ENCODE measurements at places on chromosomes 11 and 22. TPM values are rescaled to one million over a fixed set of nuclear protein-coding genes. Genes with fewer than 3 reads are reported as not detected.
A peak's percentile ranks its signal among the peaks of the same experiment; 100 is the strongest.

- DNase-seq, result no peak
Measured at GRCh38 chr11:13261591-13262061, 16.0 kb upstream of the BMAL1 start.

- DNase-seq, result no peak
Measured at GRCh38 chr11:119365071-119365591, 16.4 kb downstream of the USP2 start.

Gene FOLR2
- not detected for total RNA-seq

DNA sequence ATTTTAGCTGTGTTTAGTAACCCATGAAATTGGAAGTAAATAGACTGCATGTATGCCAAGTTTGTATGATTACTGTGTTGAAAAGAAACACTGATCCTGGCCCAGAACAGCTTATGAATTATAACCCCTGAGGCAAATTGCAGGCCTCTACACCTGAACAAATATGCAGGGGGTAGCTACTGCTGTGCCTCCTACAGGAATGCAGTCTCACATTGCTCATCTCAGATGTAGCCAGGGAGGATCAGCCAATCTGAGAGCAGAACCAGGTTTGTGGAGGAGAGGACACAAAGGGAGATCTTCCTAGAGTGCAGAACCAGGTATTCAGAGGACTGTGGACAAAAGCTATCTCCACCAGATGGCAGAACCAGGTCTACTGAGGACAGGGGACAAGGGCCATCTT lies 442.2 kb upstream of the DDI1 start:
- no peak for DNase-seq

DNA sequence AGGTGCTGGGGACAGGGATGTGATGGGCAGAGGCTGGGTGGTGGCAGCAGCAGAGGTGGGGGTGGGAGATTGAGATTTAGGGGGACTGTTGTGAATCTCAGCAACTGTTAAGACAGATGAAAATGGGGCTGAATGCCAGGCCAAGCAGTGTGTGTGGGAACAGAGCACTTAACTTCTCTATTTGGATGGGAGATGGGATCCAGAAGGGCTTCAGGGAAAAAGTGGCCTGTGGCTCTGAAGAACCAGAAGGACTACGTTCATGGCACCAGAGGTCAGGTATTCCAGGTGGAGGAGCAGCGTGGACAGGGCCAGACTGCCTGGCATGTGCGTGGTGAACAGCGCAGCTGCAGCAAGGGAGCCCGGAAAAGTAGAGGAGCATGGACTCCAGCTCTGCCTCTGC lies 82.6 kb upstream of the SYT13 start:
- DNase-seq, result no peak

GRCh38 chr22:50633086-50633485 lies 5.1 kb upstream of the ARSA start:
- no peak for DNase-seq

GRCh38 chr11:9030601-9031000 lies 26.8 kb upstream of the NRIP3 start:
- no peak for DNase-seq

GRCh38 chr11:96188243-96189006 lies 154.6 kb downstream of the MAML2 start:
- no peak for DNase-seq

Gene SGSM1
- 4.1 TPM for total RNA-seq

- peak; percentile 54 for DNase-seq
Measured at GRCh38 chr11:101127197-101127698, 2.4 kb downstream of the PGR start.

DNA sequence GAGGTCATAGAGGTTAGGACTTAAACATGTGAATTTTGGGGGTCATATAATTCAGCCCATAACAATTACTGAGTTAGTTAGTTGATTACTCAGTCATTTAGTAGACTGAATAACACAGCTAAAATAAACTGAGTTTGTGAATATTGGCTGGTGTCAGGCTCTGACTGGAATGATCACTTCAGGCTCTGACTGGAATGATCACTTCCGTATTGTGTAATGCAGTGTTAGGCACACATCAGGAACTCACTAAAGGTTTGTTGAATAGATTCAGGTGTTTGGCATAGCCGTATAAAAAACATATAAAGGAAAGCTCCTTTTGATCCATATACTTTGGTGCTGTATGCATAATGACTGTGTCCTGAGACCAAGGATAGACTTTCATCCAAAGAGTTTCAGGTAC lies 610.5 kb downstream of the INSC start:
- no peak for DNase-seq

- DNase-seq, result no peak
Measured at GRCh38 chr11:62921201-62921572, at the start of gene CHRM1. Gene CHRM1, minus strand, starts transcription at chr11:62921363. Its CDS starts 10,263 bp downstream, at chr11:62911100.

- no peak for DNase-seq
Measured at GRCh38 chr11:77106759-77107158, 4.1 kb downstream of the OMP start.

GRCh38 chr11:133660202-133660568 lies 127.9 kb upstream of the OPCML start:
- DNase-seq, result no peak

Gene MPEG1
- total RNA-seq, result 0.05 TPM

Gene MADD
- total RNA-seq, result 39.4 TPM

DNA sequence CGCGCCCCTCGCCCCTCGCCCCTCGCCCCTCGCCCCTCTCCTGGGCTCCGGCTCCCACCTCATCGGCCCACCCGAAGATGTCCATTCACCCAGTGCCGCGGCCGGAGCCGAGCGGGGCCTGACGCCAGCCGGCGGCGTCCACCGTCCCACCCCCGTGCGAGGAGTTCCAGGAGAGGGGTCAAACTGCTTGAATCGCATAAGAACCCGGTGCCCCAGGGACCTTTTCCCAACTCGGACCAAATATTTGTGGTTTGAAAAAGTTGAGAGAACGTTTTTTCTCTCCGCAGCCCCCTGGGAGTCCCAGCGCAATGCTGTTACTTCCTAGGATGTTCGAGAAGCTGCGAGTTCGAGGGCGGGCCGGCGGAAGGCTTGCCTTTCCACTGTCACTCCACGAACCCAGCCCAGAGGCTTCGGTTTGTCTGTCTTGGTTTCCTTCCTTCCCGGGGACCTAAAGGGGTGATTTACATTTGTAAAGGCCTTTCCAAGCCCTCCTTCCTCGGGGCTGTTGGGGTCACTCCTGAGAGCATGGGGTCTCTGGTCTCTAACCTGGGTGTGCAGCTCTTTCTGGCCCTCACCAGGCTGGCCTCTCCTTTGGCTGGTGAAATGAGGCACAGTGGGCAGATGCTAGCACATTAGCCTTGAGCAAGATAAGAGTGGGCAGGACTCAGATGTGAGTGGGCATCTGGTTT lies 38.0 kb downstream of the ETS1 start:
- DNase-seq, result peak; percentile 22

DNA sequence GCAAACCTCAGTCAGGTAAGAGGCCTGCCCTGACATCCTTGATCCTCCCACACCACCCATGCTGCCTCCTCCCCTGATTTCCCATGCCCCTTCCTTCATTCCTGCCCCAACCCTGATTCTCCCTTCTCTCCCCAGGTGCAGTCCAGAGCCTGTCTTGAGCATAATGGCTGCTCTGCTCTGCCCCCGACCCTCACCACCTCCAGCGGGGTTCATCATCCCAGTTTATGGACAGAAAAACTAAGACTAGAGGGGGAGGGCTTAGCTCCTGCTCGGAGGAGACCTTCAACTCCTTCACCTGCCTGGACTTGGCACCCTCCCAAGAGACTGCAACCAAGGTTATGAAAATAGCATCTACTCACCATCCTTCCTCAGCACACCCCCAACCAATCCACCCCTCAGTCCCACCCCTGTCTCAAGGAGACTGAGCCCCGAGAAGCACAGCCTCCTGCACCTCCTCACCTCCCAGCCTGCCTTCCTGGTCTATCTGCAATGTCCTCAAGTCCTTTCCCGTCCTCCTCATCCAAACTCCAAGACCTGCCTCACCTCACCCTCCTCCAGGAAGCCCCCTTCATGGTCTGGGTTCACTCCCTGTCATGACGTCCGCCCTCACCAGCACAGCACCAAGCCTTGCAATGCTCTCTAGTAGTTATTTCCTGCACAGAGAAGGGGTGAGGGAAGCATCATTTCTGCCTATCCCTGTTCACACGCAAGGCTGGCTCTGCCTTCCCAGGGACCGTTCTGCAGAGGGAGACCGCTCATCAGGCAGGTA lies 103.1 kb downstream of the PDE2A start:
- DNase-seq, result no peak

DNA sequence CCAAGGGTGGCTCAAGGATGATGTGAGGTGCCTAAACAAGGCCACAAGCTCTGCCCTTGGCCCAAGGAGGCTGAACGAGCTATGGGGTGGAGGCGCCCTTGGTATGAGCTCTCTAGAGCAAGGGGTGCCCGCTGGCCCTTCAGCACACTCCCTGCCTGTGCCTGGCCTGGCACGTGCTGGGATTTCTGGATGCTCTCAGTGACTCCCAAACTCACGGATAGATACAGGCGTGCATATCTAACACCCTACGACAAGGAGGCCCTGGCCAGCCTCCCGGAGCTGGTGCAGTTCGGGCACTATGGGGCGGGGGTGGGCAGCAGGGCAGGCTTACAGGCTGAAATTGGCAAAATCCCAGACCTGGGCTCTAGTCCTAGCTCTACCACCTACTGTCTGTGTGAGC lies 30.6 kb downstream of the SCUBE1 start:
- DNase-seq, result no peak

GRCh38 chr22:36860821-36861659 lies at the start of gene NCF4:
Gene NCF4, plus strand, starts transcription at chr22:36861006. Its CDS starts 166 bp downstream, at chr22:36861172.
- no peak for DNase-seq

GRCh38 chr11:129333873-129334272 lies 41.8 kb upstream of the BARX2 start:
- no peak for DNase-seq

GRCh38 chr11:12528487-12528886 lies 145.7 kb upstream of the TEAD1 start:
- no peak for DNase-seq

GRCh38 chr11:83282084-83282716 lies 4.0 kb downstream of the CCDC90B start:
- DNase-seq, result no peak

- DNase-seq, result no peak
Measured at GRCh38 chr11:116162086-116162885, 610.5 kb downstream of the BUD13 start.

Gene BRMS1
- 40.8 TPM for total RNA-seq

DNA sequence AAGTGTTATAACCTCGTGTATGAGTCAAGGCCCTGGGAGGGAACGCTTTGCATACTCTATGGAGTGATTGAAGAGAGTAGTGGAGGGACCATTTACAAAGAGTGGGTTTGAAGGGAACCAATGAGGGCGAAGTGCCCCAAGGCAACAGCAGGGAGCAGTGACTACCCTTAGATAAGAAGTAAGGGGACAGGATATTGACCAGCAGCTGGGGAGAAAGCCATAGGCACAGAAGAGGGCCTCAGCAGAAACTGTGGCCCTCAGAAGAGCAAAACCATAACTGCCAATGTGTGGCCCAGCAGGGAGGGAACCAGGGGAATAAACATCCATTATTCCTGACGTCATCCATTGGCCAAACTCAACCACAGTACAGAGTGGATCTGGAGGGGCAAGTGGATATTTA lies 24.7 kb downstream of the PARVA start:
- no peak for DNase-seq

Gene PRRG4
- total RNA-seq, result 1.1 TPM

DNA sequence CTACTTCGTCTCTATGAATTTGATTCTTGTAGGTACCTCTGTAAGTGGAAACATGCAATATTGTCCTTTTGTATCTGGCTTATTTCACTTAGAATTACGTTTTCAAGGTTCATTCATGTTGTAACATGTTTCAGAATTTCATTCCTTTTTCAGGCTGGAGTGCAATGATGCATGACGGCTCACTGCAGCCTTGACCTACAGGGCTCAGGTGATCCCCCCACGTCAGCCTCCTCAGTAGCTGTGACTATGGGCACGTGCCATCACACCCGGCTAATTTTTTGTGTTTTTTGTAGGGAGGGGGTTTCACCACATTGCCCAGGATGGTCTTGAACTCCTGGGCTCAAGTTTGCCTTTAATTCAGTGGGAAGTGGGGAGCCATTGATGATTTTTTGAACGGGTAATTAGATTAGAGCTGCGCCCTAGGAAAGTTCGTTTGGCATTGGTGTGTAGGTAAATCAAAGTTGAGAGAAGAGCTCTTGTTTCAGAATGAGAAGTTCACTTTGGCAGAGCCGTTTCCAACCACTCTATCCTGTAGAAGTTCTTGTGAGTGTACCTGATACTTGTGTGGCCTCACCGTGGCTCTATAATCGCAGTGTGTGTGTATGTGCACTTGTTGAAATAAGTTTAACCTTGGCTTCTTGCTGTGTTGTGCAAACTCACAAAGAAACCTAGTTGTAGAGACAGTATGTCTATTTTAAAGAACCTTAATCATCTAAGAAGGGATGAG lies 115.9 kb downstream of the NAV2 start:
- no peak for DNase-seq

GRCh38 chr11:116059919-116060318 lies 555.7 kb upstream of the CADM1 start:
- no peak for DNase-seq

DNA sequence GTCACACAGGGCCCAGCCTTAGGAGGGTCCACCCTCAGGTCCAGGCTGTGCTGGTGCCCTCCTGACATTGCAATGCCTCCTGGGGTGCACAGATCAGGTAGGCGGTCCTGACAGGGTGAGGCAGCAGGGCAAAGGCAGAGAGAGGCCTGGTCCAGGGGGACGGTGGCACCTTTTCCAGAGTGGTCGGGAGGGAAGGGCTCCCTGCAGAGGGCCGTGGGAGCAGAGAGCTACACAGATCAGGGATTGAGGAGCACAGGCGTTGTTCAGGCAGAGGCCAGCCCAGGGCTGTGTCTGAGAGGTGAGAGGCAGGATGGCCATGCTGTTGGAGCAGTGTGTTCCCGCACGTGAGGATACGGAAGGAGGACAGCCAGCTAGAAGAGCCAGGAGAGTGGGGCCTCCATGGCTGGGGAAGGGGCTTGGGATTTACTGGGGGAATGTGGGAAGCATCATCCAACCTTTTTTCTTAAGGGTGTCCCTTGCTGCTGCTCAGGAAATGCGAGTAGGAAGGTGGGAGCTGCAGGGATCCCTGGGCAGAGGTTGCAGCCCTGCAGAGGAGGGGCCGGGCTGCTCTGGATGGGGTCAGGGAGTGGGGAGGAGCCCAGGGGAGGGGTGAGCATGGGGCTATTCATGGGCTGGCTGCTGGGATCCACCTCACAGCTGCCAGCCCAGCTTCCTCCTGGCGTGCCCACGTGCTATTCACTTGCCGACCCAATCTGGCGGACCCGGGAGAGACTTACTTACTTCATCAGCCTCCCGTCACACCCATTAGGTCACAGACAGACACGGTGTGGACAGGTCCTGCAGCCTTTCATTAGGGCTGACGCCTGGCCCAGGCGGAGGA lies 1516.4 kb downstream of the TBC1D22A start:
- DNase-seq, result no peak

Gene GALNT18
- 5.0 TPM for total RNA-seq

- DNase-seq, result no peak
Measured at GRCh38 chr11:124841840-124842239, 23.4 kb upstream of the ROBO3 start.

DNA sequence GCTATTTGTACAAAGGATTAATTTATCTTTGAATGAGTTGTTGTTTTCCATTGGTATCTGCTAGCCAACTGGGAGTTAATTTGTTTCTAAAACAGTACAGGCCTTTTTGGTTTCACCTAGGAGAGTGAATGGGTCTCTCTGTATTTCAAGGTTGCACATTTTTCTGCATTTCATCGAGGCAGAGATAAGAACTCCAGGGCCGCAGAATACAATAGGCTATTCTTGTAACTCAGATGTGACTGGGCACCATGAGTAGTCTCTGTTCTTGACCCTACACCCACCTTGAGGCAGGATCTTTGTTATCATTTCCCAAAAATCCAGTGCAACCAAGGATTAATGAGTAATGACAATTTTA lies 51.7 kb upstream of the OR9Q1 start:
- DNase-seq, result no peak

Gene GPHA2
- 1.6 TPM for total RNA-seq

- no peak for DNase-seq
Measured at GRCh38 chr11:64686466-64687170, 36.4 kb downstream of the NRXN2 start.

Gene PKDREJ
- total RNA-seq, result 0.07 TPM

Data from WTC11 (cell line).